ENCODE measurements at places on chromosomes 3 and 15.
A peak's percentile ranks its signal among the peaks of the same experiment; 100 is the strongest.

DNA sequence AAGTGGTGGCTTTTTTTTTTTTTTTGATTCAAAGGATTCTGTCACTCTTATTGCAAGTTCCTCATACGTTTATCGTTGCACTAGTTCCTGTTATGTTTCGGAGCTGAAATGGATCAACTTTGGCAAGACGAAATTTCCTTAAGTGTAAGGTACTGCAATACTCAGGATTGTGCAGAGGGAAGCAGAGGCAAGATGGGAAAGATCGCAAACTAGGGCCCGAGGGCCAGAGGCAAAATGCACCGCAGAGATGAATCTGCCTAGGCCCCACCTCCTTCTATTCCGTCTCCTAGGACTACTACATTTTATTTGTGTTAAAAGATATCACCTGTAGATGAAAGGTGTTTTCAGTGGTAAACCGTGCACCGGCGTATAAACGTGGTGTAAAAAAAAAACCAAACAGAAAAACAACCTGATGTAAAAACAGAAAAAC, 331 bp downstream of the RNU6-1 start:
- no peak for DNase-seq

DNA sequence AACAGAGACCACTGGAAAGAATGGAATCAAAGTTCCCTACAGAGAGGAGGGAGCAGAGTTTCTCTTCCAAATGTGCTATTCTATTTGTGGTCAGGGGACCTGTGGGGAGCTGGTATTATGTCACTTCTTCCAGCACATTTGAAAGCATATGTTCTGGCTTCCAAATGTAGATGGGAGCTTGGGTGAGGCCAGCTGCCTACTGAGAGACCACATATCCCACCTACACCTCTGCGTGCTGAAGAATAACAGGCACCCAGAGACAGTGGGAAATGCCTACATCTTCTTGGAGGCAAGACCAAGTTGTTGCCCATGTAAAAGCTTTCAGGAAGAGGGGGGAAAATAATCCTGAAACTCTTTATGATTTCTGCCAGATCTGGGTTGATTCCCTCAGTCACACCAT, 286.8 kb upstream of the UMPS start:
- DNase-seq: no peak

GRCh38 chr3:135556174-135556573, 409.4 kb upstream of the PPP2R3A start:
- DNase-seq: no peak

GRCh38 chr15:60346077-60346476, 51.7 kb downstream of the ANXA2 start:
- DNase-seq: no peak

GRCh38 chr3:191804935-191805334, 344.0 kb downstream of the PYDC2 start:
- no peak for DNase-seq

DNA sequence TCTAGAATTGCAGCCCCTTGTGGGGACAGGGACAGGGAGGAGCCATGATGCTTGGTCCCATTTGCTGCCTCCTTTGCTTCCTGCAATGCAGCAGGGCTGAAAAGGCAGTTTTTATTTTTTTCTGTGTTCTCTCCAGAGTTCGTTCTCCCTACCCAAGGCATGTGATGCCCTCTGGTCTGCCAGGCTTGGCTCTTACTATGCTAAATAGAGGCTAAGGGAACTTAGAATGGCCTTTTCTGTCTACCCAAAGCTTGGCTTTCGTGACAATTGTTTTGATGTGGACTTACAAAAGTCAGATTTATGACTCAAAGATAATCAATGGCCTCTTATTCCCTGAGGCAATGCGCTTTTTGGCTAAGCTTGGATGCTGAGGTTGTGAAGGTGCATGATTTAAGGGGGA, 293.3 kb upstream of the TBL1XR1 start:
- no peak for DNase-seq

DNA sequence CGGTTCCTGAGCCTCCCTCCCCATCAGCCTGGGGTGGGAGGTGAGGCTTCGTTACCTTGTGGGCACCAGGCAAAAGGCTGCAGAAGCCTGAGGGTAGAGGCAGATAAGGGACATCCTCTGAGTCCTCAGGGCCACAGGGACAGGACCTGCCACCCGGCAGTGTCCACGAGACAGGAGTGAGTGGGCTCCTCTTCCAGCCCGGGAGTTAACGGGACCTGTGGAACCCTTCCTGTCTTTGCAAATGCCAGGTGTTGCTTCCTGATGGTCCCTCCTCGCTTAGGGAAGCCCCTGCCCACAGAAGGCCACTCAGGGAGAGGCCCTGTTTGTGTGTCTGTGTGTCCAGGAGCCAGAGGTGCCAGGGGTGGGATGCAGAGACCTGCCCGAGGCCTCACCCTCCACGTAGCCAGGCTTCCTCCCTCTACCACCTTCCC, 111.1 kb upstream of the ALDH1A3 start:
- no peak for DNase-seq

DNA sequence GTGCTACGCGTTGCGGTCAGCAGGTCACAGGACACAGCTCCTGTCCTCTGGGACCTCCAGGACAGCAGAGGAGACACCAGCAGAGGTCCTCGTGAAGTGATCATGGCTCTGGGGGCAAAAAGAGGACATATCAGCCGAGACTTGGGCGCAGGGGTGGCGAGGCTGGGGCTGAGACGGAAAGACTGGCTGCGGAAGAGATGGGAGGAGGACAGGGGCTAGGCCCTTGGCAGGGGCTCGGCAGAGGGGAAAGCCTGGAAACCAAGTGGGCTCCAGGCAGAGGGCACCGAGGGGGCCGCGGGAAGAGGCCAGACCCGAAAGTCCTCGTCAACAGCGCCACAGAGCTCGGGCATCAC, 4.9 kb upstream of the CFAP100 start:
- no peak for DNase-seq

- no peak for DNase-seq
Observed at GRCh38 chr15:50939911-50940310, 31.4 kb downstream of the AP4E1 start.

- no peak for DNase-seq
Observed at GRCh38 chr3:120688121-120688520, 6.1 kb upstream of the HGD start.

DNA sequence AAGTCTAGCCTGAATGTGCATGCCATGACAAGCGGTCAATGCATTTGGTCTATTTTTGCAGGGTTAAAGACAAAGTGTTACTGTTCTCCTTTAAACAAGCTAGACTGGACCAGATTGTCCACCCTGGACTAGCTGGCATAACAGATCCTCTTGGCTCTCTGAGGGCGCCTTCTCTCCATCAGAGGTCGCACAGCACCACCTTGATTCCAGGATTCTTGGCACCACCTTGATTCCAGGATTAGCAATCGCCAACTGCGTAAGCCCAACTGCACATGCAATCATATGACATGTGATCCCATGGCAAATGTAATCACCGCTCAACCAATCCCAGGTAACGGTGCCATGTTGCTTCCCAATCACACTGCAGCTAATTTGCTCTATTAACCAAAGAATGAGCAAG, 98.6 kb downstream of the OXNAD1 start:
- DNase-seq: no peak

DNA sequence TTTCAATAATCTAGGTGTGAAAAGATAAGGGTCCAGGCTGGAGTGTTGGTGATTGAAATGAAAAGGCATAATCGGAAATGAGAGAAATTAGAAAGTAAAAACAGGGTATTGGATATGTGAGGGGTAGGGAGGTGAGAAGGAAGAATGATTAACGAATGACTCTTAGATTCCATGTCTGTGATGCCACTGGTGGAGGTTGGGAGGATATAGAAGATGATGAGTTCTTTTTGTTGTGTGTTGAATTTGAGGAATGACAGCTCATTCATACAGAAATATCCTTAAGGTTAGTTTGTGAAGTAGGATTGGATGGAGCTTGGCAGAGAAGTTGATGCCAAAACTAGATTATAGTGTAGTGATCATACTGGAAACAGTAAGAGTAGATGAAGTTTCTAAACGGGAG, 72.2 kb upstream of the CCNL1 start:
- DNase-seq: no peak

DNA sequence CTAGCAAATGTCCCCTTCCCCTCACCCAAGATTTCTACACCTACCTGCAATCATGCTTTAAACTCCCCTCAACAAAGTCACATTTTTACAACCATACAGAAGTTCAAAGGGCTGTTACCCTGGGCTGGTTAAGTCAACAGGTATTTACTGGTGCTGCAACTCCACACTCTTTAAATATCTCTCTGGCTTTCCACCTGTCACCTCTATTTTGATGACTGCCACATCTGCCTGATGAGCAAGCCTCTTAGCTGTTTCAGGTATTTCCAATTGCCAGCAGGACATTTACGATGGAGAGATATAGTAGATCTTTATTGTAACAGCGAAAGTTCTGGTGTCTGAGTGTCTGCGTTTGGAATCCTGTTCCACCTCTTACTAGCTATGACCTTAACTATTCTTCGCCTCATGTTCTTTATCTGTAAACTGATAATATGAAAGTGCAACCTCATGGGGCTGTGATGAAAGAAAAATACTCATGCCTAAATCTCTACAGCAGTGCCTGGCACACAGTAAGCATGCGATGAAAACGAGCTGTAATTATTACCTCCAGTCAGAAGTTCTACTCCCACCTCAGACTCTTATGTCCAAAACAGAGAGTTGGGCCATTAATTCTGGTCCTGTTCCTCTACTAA, 44.2 kb upstream of the TPM1 start:
- no peak for DNase-seq

GRCh38 chr3:97991293-97991682, 19.1 kb upstream of the RIOX2 start:
- no peak for DNase-seq

- no peak for DNase-seq
Observed at GRCh38 chr15:31476236-31476810, 149.7 kb downstream of the KLF13 start.

GRCh38 chr3:58066842-58067241, 58.6 kb downstream of the FLNB start:
- DNase-seq: no peak

GRCh38 chr3:48064292-48064829, 48.1 kb upstream of the MAP4 start:
- no peak for DNase-seq

DNA sequence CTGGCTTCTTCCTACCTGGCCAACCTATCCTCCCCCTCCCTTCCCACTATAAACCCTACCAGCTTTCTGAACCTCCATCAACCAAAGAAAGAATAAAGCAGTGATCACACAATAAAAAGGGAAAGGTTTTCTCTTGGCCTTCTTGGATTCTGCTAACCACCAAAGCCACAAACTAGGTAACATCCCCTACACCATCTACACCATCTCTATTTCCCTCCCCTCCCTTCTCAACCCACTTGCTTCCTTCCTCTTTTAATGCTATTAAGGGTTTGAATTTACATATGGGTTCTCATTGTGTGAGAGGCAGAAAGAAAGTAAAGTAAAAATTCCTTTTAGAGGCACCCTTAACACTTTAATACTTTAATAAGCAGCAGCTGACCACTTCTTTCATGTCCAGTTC, 25.8 kb upstream of the RSL24D1 start:
- DNase-seq: no peak

GRCh38 chr3:118988198-118989130, 46.2 kb downstream of the IGSF11 start:
- no peak for DNase-seq

DNA sequence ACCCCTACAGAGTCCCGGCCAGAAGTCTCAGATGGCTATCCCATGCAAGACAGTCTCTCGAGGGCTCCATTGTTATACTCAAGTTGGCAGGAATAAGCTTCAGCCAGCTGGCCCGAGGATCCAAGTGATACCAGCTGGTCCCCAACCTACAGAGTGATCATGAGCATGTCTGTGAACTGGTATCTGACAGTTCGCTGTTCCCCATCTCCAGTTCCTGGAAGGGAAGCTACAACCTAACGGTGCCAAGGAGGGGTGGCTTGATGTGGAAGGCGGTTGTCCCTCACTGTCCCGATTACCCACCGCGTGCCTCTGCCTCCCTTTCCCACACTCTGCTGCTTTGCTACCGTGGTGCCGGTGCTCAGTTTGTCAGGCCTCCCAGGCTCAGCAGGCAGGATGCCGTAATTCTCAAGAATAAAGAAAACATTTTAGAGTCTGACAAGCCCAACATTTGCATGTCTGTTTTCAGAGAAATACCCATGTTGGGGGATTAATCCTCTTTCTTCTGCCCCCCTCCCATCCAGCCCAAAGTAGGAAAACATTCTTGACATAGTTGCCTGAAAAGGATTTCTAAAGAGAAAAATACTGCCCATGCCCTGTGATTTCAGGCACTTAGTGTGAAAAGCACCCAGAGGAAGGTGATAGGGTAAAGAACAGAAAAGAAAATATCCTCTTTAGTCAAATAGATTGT, 49.4 kb upstream of the HES1 start:
- peak; percentile 53 for DNase-seq

DNA sequence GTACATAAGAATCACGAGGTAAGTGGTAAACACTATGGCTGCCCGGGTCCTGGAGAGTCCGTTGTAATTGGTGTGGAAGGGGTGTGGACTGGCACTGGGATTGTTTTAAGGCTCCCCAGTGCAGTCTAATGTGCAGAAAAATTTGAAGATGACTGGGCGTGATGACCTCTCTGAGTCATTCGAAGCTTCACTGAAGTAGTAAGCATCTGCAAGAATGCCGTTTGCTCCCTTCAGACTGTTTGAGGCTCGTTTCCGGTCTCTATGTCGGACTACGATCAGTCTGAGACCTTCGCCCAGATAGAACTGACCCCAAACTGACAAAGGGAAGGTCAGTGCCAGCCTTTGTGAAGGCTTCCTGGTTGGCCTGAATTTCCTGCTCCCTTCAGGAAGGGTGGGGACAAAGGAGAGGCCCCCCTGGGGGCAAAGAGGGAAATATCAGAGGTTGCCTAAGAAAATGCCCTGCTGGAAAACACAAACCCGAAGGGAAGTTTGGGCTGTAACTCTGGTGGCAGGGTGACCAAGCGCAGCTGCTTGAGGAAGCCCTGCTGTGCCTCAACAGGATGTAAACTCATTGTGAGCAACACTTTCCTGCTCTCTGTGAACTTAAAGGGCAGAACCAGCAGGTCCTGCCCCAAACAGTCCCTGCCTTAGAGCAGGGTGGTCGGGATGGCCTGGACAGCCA, 34.6 kb downstream of the BTD start:
- DNase-seq: no peak

DNA sequence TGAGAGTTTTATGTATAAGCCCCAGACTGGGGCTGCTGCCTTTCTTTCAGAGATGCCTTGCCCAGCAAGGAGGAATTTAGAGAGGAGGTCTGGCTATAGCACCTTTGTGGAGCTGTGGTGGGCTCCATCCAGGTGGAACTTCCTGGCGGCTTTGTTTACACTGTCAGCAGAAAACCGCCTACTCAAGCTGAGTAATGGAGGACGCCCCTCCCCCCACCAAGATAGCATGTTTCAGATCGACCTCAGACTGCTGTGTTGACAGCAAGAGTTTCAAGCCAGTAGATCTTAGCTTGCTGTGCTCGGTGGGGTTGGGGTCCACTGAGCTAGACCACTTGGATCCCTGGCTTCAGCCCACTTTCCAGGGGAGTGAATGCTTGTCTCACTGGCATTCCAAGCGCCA, 155.6 kb downstream of the STXBP5L start:
- no peak for DNase-seq

DNA sequence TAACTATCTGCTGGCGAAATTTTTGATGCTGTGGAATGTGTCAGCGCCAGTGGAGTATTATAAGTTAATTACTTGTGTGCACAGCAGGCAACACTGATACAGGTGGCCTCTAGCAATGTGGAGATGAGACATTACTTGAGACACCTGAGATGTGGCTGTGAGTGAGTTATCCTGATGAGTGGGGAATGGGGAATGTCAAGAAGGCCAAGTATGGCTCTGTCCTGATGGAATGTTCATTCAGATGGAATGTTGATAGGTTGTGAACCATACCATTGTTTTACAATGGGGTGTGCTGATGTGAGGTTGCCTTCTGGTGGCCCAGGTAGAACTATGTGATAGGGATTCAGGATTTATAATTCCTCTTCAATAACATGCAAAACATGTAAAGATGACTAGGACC, 404.8 kb downstream of the PTPRG start:
- DNase-seq: no peak

- DNase-seq: no peak
Observed at GRCh38 chr3:25151903-25152295, 276.2 kb upstream of the RARB start.

Data from H1 (cell line).